ENCODE measurements at places on chromosomes 6 and 20.

DNA sequence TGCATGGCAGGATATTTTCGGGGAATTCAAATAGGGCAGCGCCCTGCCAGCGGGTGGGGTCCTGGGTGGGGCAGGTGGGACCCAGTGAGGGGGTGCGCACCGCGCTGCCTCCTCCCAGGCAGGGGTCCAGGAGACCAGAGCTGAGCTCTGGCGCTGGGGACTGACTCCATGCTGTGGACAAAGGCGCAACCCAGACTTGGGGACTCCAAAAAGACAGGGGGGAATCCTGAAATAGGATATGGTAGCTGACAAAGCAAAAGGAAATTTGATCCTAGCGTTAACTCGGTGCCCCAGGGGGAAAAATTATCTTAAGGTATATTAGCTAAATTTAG, 23.6 kb downstream of the TFAP2A start:
- DNase-seq = no peak

- no peak for DNase-seq
Observed at GRCh38 chr20:48930035-48930434, 8.5 kb downstream of the ARFGEF2 start.

GRCh38 chr6:156794546-156795354, 17.6 kb downstream of the ARID1B start:
- no peak for DNase-seq

DNA sequence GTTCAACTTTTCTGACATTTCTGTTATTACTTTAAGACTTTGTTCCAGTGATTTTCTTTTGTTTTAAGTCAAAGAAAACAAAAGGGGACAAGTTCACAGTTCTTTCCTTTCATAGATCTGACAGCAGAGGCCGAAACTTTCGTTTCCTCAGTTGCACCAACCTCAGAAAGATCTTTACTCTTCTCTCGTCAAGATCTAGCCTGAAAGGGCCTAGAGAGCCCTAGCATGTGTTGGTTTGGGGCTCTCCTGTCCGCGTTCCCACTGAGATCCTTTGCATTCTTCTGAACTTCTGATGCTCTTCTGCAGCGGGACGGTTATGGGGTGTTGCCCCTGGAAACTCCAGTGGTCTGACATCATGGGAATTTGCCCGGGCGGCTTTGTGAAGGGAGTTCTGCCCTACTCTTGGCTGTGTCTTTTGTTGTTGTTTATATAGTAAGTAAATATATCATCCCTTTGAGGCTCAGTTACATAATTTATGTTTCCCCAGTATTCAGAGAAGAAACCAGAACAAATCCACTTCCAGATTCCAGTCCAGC, 129.1 kb downstream of the SASH1 start:
- DNase-seq = no peak

- no peak for DNase-seq
Observed at GRCh38 chr6:89792881-89793280, 26.7 kb downstream of the MDN1 start.

DNA sequence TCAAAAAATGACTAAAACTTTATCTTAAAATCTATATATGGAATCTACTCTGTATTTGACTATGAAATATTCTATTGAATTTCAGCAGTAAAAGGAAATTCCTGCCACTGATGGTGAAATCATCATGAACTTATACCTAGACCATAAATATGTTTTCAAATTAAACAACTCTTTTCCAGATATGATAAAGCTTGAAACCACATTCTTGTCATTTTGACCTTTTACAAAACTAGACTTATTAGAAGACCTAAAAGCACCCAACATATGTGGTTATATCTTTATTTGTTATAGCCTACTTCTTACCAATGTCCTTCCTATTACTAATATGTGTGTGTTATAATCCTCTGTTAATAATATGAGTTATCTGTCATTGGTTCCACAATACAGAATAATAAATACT, 35.3 kb downstream of the FRK start:
- no peak for DNase-seq

Measured in activated CD8-positive, alpha-beta memory T cell treated with anti-CD3 and anti-CD28 coated beads, Interleukin-2, amount 50 U/mL, for 4 hours (primary cell).